Frontal cortex (tissue), 4 donors: ENCODE measurements at places on chromosomes 13 and 19. TPM values are rescaled to one million over a fixed set of nuclear protein-coding genes. Genes with fewer than 3 reads are reported as not detected.

- no peak for DNase-seq
Measured at GRCh38 chr13:75724752-75725517, 88.8 kb downstream of the LMO7 start.

DNA sequence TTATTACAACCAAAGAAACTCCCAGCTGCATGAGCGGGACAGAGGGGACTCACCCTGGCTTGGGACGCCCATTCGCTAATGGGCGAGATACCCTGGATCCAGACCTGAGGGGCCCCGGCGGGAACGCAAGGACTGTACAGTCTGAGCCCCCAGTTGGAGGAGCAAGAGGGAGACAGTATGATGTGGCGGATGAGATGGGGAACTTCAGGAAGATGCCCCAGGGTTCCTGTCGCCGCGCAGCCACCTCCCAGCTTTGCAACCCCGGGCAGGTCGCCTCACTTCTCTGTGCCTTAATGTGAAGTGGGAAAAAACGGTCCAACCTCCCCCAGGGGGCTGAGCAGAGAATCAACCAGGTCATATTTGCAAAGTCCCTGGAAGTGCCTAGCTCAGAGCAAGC, 2.5 kb downstream of the NPAS1 start:
- no peak for DNase-seq

DNA sequence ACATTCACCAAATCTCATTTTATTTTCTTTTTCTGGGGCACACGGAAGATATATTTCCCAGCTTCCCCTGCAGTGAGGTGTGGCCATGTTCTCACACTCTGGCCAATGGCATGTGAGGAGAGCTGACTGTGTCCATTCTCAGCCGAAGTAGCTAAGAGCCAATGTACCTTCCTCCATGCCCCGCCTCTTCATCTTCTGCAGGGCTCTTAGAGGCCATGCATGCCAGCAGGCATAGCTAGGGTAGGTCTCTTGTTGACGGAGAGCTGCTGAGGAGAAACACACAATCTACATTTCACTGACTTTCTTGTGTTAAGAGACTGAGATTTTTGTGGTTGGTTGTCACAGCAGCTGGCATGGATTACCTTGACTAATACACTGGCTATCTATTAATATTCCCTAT, 9.8 kb upstream of the MICU2 start:
- DNase-seq: no peak

CLEC17A gene
- not detected for total RNA-seq

DNA sequence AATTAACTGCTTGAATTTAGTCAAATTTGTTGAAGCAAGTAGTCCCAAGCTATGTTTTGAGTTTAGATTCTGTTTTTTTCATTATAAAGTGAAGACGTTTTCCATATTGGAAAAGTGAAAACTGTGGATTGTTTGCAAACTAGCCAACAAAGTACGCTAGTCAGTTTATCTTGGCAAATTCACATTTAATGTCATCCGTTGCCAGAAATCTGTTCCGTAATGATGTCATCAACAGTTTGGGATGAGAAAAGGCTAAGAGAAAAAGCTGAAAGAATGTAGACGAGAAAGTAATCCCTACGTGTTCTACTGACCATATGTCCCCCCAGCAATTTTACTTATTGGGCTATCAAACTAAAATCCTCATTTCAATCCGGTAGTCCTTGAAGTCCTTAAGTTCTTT, 419.6 kb downstream of the GPC6 start:
- DNase-seq: no peak

DNA sequence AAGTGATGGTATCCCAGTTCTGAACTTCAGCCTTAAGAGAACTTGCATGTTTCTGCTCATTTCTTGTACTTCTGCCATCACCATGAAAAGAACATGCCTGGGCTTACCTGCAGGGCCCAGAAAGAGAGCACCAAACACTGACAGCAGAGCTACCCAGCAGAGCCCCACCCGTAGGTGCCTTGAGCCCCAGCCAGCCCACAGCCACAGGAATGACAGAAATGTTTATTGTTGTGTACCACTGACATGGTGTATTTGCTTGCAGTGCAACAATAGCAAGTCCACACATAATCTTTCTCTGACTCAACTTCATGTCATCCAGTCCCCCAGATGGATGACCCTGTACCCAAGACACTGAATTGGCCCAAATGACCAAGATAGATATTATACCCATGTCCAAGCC, 195.2 kb downstream of the TSHZ3 start:
- DNase-seq: no peak

DNA sequence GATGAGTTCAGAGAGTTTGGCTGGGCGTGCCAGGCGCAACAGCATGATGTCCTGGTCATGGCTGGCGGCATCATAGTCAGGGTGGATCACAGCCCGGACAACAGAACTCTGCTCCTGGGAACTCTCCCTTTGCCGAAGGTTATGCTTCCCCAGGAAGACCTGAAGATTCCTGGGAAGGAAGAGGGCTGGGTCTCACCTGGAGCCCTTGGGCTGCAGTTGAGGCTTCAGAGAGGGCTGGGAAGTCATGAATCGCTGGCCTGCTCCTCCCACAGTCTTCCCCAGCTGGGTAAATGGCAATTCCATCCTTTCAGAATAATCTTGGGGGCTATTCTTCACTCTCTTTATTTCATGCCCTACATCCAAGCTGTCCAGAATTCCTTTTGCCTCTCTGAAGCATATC, 6.0 kb downstream of the KLK6 start:
- no peak for DNase-seq

LHB gene
- total RNA-seq: not detected

ELSPBP1 gene
- not detected for total RNA-seq

- no peak for DNase-seq
Measured at GRCh38 chr13:43057653-43058317, 34.4 kb downstream of the DNAJC15 start.

GPC5 gene
- 7.3 TPM for total RNA-seq

FAM98C gene
- 14.3 TPM for total RNA-seq

DNA sequence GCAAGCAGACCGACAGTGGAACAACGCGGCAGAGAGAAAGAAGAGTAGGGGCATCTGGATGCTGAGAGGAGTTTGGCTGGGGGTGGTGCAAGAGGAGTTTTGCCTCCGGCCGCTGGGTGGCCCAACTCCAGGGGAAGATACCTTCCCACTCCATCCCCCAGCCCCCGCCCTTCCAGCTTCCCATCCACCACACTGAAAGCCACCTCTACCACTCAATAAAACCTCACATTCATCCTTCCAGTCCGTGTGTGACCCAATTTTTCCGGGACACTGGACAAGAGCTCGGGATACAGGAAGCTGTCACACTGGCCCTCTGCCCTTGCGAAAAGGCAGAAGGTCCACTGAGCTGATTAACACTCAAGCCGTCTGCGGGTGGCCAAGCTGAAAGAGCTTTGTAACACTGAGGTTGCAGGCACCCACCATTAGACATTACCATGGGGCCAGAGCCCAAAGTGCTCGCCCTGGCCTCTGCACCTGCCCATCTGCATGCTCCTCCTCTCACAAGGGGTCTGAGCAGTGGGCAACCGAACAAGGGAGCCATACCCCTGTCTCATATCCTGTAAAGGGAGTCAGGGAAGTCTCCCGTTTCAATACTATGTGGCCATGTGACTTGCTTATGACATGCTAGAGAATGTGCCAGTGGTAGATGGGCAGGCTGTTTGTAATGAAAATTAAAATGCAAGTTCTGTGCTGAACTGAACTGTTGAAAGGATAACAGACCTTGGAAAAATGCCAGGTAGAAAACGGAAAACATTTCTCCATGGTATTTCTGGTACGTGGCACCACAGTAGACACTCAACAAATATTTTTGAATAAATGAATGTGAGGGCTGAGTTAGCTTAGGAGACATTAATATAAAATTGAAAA, 205.1 kb upstream of the STARD13 start:
- no peak for DNase-seq

DNA sequence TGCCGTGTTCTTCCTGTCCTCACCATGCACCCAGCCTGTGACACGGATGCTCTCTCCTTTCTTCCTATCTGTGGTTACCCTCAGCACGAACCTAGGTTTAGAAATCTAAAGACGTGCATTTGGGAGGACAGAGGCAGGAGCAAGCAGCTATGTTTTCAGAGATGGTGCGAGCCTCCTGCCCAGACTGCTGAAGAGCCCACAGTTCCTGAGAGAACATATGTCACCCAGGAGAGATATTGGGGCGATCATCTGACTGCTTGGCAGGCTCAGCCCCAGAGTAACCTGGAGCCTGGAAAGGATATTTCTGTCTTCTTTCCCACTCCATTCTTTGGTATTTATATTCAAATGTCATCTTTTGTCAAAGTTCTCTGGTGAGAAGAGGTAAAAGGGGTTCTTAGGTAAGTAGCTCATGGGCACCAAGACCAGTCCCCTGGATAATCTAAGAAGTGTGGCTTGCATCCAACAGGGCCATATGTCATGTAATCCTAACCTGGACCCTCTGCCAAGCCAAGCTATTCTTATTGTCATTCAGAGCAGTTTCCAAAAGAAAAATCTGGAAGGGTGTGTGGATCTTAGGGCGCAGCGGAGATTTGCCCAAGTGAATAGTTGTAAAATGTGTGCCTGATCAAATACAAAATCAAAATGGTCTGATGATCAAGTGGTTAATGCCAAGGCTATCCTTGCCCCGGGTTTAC, 59.5 kb downstream of the FGF9 start:
- DNase-seq: no peak

CGB7 gene
- not detected for total RNA-seq

FUT3 gene
- not detected for total RNA-seq

TJP3 gene
- not detected for total RNA-seq

RYR1 gene
- 4.5 TPM for total RNA-seq

- DNase-seq: no peak
Measured at GRCh38 chr19:33221638-33222037, 4.0 kb downstream of the SLC7A10 start.

HSD17B14 gene
- 1.2 TPM for total RNA-seq
